ENCODE measurements at places on chromosomes 1 and 21. TPM values are rescaled to one million over a fixed set of nuclear protein-coding genes. Genes with fewer than 3 reads are reported as not detected.

DNA sequence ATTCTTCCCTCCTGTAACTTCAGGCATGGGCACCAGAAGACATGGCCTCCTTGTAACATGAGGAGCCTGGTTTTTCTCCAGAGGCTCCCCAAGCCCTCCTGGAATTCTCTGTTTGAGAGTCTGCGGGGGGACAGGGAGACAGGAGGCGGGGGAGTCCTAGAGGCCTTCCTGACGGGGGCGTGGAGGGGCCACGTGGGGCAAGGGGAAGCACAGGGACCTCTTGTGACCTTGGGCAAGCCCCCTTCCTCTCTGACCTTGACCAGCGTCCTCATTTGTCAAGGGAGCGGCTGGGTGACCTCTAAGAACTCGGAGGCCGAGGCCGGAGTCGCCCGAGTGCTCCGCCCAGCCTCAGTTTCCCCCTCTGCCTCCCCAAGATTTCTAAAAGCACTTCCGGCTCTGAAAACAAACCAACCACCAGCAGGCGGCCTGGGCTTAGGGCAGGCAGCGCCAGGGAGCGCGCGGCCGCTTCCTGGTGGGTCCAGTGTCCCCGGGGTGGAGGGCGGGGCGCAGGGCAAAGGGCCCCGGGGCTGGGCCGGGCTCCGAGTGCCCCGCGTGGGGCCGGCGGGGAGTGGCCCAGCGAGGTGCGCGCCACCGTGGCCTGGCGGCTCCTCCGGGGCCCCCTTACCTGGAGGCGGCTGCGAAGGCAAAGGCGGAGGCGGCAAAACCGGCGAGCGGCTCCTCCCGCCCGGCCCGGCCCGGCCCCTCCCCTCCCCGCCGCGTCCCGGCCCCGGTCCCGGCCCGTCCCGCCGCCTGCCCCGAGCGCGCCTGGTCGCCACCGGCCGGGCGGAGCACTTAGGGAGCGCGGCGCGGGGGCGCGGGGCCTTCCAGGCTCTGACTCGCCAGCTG is at the start of gene TMCO4:
Gene TMCO4 (minus strand): TSS at position 687 of the 846 bp plus-strand sequence. CDS start 19,158 bp downstream, outside the sequence.
- peaks cover 47% of the 10 kb centered on the region for H3K27me3 ChIP-seq
- H3K4me1 ChIP-seq, result peaks cover 6% of the 10 kb centered on the region
- peak; percentile 85 for DNase-seq
- peak within 1 kb of the TSS; percentile 40 for H3K4me3 ChIP-seq
- peak within 1 kb of the TSS; percentile 32 for H3K27ac ChIP-seq

DNA sequence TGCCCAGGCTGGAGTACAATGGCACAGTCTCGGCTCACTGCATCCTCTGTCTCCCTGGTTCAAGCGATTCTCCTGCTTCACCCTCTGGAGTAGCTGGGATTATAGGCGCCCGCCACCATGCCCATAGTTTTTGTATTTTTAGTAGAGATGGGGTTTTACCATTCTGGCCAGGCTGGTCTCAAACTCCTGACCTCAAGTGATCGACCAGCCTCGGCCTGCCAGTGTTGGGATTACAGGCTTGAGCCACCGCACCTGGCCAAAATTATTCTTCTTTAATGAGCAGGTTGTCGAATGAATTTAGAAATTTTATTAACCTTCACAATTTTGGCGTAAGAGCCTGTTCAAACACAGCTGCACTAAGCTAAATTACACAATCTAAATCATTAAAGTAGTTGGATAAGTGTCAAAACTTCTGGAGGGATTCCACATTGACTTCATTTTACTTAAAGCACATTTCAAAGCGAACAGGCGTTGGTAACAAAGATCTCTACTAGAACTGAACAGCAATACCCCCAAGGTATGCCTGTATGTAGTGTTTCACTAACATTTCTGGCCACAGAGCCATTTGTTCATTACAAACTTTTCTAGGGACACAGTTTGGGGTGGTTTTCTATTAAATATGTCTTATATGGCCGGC is 5.2 kb upstream of the CTH start:
- no peaks in the 10 kb centered on the region for H3K4me1 ChIP-seq
- H3K27me3 ChIP-seq, result no peaks in the 10 kb centered on the region
- no peak for DNase-seq
- no peak overlapping the region for H3K4me3 ChIP-seq

DNA sequence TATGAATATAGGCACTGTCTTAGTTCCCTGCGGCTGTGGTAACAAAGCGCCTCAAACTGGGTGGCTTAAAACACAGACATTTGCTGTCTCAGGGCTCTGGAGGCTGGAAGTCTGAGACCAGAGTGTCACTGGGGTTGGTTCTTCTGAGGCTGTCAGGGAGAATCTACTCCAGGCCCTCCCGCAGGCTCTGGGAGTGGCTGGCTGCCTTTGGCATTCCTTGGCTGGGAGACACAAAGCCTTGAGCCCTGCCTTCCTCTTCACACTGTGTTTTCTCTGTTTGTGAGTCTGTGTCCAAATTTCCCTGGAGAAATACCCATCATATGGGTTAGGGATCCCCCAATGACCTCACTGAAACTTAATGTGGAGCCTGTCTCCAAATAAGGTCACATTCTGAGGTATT is 38.5 kb downstream of the B3GALT5 start:
- H3K27me3 ChIP-seq, result peaks cover 7% of the 10 kb centered on the region
- no peak overlapping the region for H3K27ac ChIP-seq
- DNase-seq, result no peak

Gene ADAMTS4
- total RNA-seq, result 1.5 TPM

Gene TMEM201
- total RNA-seq, result 51.3 TPM

DNA sequence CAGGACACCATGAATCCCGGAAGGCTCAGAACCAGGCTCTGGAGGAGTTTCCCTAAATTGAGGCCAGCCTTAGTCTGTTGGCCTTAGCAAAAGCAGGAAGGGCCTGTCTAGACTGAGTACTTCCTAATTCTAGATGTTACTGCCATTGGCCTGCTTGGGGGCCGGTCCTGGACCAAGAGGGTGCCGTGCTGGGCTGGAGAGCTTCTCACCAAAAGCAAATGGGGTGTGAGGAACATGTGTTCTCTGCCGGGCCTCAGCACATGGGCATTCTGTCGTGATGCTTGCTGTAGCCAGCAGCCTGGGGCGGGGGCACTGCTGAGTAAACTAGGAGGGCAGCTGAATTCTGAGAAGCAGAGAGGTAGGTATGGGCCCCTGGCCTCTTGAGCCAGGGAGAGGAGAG is 35.7 kb upstream of the MAN1C1 start:
- no peak overlapping the region for H3K27ac ChIP-seq
- no peak for DNase-seq
- H3K27me3 ChIP-seq, result peaks cover 34% of the 10 kb centered on the region
